NCI-H1092 (cell line): ENCODE measurements at places on chromosomes 7 and 10.

DNA sequence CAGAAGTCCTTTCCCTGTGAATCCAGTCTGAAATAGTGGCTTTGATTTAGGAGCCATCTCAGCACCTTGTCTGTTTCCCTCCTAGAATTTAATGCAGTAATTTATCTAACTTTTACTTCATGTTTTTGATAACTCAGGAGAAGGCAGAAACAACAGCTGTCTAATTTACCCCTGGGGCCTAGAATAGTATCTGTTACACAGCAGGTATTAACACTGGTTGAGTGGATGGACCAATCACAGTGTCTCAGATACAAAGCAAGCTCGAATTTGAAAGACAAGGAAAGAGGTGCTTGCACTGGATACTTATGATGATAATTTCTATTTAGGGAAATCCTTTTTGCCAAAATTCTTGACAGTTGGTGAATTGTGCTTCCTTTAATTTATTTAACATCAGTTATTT lies 23.4 kb downstream of the CHRM2 start:
- no peak for DNase-seq

GRCh38 chr10:60417024-60417423 lies 27.3 kb upstream of the ANK3 start:
- DNase-seq: no peak

DNA sequence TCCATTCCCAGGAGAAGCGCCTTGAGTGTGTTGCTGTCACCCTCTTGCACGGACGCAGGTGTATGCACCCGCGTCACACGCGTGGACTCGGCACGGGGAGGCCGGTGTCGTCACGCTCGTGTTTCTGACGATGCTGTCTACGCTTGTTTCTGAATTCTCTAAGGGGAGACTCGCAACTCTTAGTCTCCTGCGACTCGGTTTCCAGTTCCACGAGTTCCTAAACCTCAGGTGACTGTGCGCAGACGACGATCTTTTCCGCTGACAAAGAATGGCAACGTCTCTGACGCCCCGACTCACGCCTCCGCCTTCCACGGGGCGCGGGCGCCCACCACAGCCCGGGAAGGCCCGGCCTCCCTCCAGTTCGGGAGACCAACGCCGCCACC lies 579 bp downstream of the IDI1 start:
- DNase-seq: no peak

- DNase-seq: no peak
These were observed 41.5 kb downstream of the PITRM1 start for GRCh38 chr10:3131098-3131497.

DNA sequence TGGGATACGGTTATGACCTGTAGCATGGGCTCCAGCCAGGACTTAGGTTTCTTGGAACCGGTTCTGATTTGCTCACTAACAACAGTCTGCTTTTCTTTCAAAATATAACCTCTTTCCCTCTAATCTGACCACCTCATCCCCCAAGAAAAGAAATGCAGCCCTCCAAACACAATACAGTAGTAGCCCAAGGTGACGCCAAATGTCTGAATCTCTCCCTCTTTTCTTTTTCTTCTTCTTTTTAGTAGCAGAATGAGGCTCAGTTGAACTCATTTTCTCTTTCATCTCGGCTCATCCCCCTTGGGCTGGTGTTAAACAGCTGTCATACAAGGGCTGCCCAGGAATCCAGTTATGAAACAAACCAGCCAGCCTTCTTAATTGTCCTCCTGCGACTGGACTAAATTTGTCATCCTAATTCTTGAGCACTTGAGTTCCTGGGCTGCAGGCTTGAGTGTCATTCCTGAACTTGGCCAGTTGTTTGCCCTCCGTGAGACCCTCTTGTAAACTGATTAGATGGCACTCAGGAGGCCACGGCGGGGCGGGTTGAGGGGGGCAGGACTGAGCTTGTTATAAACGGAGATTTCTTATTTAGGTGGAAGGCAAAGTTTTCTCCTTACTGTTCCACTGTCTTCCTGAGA lies 94.8 kb downstream of the SORCS3 start:
- DNase-seq: no peak

- no peak for DNase-seq
These were observed 63.3 kb downstream of the NKX6-2 start for GRCh38 chr10:132722394-132723329.

DNA sequence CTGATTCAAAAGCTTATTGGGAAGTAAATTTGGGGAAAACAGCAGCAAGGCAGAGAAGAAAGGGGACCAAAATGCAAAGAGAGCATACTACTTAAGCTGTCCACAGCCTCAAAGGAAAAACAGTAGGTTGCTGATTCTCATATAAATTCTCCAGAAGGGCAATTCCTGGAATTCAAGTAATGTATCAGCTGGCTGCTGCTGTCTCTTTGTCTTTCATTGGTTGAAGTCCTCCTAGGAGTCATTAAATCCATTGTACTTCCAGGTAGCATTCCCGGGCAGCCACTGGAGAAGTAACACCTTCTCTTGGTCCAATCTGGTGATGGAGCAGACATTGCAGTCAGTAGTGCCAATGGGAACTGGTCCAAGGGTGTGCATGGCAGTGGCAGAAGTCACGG lies 22.7 kb downstream of the BET1 start:
- no peak for DNase-seq

DNA sequence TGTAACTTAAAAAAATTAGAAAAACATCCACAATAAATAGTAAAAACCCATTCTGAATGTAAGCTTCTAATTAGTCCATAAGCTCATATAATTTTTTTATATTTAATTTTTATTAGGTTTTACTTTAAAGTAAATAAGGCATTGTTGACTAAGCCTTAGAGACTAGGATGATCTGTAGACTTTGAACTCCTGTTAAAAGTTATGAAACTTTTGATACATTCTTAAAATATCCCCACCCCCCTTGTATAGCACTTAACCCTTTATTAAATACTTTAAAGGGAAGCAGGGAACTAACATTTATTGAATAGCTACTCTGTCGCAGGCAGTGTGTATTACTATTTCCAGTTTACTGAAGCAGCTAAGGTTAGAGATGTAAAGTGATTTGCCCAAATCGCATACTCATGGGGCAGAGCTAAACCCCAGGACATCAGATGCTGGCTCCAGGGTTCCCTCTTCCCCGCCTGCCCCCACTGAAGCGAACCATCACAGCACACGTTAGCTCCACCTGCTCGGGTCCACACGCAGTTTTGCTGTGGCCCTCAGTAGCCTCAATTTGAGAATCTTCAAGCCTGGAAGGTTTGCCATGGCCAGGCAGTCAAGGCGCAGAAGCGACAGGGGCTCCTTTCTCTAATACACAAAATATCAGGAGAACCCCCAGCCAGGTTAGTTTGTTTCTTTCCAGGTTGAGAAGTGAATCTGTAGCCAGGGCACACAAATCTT lies 762 bp downstream of the PON1 start:
- DNase-seq: no peak

DNA sequence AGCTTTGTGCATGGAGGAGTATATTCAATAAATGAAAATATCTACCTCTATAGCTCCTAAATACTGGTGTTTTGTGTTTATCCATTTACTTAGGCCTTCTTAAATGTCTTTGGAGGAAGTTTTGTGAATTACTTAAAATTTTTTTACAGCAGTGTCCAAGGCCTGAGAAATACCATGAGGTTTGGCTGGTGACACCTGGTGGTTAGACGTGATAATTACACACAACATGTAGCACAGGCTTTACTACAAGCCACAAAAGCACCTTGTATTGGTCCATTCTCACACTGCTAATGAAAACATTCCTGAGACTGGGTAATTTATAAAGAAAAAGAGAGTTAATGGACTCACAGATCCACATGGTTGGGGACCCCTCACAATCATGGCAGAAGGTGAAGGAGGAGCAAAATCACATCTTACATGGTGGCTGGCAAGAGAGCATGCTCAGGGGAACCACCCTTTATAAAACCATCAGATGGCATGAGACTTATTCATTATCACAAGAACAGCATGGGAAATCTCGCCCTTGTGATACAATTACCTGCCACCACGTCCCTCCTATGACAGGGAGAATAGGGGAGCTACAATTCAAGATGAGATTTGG lies 20.6 kb downstream of the HYAL4 start:
- peak; percentile 33 for DNase-seq

GRCh38 chr7:30900053-30900452 lies 11.6 kb upstream of the AQP1 start:
- no peak for DNase-seq

DNA sequence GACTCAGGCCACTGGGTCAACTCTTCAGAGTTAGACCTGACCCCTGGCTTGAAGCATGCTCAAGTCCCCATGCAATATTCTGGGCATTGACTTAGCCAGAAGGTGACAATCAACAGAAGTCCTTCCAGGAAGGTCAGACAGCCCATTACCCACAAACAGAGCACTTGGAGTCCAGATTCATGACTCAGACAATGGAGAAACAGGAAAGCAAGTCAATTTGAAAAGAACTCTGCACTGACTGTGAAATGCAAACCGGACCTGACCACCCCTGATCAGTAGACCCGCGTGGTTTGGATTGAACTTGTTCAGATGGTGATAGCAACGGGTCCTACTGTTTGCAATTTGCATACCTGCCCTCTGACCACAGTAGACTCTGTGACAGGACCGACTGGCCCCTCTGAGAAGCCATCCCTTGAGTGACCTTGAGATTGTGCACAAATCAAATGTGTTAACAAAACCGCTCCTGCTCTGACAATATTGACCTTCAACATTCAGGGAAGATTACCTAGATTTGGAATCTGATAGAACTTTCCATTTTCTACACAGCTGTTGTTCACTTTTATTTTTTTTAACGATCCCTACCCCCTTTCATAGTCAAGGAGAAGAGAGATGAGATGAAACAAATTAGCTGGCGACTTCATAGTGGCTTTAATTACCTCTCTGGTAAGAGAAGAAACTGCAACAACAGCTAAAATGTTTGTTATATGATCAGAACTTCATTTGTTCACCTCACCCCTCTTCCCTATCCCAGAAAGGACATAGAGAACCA lies 138.7 kb downstream of the NRP1 start:
- DNase-seq: no peak

GRCh38 chr7:140209866-140210609 lies 33.3 kb upstream of the KDM7A start:
- no peak for DNase-seq

- no peak for DNase-seq
These were observed 9.7 kb upstream of the CHST12 start for GRCh38 chr7:2393706-2394105.

DNA sequence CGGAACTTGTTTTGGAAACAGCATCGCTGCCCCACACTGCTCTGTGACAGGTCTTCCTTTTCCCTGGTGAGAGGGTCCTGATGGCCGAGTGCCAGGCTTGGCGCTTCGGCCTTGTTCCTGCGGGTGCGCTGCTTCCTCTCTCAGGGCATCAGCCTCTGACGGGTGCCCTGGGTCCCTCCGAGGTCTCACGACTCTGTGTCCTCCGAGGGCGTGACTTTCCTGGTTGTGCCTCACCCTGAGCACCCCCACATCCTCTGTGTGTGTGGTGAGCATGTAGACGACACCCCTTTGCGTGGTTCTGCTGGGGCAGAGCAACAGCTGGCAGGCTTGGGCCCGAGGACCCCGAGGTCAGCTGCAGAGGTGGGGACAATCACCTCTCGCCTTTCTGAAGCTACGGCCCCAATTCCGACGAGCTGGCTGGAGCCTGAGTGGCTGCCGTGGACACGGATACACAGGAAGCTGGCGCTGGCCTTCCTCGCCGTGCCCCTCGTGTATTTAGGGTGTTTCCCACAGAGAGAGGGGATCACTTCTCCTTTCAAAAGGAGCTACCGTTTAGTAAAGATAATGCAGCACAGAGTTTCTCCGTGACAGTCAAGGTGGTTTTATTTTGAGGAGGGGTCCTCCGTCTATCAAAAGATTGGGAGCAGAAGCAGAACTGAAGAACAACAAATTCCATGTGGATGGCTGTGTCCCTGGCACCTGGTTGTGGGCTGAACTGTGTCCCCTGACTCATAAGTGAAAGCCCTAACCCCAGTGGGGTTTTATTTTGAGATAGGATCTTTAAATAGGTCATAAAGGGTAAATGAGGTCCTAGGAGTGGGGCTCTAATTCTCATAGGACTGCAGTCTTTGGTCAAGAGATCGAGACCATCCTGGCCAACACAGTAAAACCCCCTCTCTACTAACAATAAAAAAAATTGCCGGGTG lies 36.2 kb upstream of the PITRM1 start:
- no peak for DNase-seq

- DNase-seq: no peak
These were observed 114.7 kb upstream of the FAM171A1 start for GRCh38 chr10:15485684-15486316.

- peak; percentile 55 for DNase-seq
These were observed 231.1 kb downstream of the ARHGAP12 start for GRCh38 chr10:31697271-31698180.
